ENCODE measurements at places on chromosomes 13 and 19. TPM values are rescaled to one million over a fixed set of nuclear protein-coding genes. Genes with fewer than 3 reads are reported as not detected.

C19orf38 gene
- 2.5 TPM for total RNA-seq

DPF1 gene
- total RNA-seq, result not detected

INSL3 gene
- total RNA-seq, result not detected

URAD gene
- total RNA-seq, result not detected

B3GLCT gene
- total RNA-seq, result 8.1 TPM

All from vagina (tissue), 2 donors.